ENCODE measurements at places on chromosomes 1 and 21.

DNA sequence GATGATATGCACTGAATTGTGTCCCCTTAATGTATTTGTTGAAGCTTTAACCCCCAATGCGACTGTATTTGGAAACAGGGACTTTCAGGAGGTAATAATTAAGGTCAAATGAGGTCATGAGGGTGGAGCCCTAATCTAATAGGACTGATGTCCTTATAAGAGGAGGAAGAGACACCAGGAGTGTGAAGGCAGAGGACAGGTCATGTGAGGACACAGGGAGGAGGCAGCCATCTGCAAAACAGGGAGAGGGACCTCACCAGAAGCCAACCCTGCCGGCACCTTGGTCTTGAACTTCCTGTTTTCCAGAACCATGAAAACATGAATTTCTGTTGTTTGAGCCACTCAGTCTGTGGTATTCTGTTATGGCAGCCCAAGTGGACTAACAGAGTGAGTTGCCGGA, 15.3 kb downstream of the SYF2 start:
- DNase-seq, result no peak

DNA sequence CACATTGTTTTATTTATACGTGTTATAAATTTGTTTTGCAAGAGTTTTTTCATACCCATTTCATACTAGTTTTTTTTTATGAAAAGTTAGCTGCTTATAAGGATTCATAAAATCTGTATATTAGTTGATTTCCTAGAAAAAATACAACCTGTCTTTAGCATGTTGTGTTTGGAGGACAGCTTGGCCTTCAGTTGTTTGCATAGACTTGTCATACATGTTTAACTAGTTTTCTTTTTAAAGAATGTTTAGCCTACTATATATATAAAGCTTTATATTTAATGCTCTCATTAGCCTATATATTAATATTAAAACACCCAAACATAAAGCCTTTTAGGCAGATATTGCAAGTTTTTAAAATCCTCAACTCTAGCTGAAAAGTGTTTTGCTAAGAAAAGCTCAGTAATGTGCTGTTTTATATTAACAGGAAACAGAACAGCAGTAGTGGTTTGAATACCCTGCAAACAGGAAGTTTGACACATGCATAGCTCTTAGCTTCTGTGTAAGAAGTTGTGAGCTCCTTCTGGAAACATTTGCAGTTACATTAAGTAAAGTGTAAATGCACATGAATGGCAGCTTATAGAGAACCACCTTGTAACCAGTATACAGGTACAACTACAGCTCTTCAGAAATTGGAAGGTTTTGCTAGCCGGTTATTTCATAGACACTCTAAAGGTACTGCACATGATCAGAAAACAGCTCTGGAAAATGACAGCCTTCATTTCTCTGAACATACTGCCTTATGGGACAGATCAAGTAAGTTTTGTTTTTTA, at the start of gene PRKACB:
TSS of gene PRKACB (plus strand) at position 476 of the 770 bp plus-strand sequence. CDS start at position 567, 91 bp downstream.
- peak; percentile 79 for DNase-seq

DNA sequence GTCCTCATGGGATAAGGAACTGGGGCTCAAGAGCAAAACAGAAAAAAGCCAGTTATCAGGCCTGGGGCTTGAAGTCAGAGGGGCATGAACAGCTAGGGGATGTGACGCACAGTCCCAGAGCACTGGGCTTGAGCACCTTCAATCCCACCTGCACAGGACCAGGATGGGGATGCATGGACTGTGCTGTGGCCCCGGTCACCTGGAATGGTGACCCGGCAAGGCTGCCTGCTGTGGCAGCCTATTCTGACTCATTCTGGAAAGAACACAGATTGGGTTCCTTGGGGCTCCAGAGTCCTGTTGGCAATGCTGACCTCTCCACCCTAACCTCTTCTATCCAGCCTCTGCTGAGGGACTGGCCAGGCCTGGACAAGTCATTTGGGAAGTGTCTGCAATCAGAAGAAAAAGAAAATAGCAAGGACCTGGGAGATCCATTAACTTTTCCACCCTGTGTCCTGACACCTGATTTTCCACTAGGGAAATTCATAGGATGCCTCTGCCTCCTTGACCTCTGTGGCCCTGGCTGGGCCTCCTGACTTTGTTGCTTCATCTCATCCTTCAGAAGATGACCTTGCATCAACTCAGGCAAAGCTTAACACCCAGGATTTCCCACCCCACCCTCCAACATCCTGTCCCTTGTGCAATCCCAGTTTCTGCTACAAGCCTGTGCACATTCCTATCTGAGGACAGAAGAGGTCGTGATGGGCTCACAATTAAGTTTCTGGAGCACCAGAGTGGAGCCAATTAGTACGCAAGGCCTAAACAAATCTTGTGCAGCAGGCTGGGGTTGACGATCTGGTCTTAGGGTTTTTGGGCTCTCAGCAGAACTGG, 17.9 kb upstream of the FMOD start:
- DNase-seq, result no peak

DNA sequence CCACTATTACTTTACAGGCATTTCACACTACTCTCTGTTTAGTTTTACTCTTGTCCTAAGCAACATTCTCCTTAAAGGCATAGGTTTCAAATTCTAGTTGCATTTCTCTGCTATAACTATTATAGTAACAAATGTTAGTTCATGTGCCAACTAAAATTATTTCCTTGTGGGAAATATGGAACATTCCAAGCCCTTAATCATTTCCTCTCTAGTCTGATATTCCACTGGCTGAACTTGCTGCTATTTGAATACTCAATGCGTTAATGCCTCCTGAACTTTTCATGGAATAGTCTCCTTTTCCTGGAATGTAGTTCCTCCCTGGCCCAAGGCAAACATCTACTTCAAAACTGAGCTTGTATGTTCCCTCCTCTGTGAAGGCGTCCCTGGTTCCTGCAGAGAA, 19.3 kb upstream of the TBX19 start:
- DNase-seq, result no peak

DNA sequence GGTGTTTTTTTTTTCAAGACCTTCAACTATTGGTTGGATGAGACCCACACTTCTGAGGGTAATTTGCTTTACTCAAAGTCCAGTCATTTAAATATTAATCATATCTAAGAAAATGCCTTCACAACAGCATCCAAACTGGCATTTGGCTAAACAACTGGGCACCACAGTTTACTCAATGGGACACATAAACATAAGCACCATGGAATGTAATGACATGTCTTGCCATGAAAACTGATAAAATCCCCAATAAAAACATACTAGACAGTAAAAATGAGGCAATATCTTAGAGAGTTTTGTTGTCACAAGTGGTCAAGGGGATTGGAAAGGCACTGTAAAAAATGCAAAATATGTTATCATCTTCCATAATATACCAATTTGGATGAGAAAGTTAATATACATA, 838.8 kb upstream of the ADAMTS5 start:
- DNase-seq, result no peak

GRCh38 chr21:38325731-38326420, 69.1 kb downstream of the KCNJ15 start:
- DNase-seq, result no peak

GRCh38 chr1:172019976-172020375, 178.7 kb downstream of the DNM3 start:
- no peak for DNase-seq

DNA sequence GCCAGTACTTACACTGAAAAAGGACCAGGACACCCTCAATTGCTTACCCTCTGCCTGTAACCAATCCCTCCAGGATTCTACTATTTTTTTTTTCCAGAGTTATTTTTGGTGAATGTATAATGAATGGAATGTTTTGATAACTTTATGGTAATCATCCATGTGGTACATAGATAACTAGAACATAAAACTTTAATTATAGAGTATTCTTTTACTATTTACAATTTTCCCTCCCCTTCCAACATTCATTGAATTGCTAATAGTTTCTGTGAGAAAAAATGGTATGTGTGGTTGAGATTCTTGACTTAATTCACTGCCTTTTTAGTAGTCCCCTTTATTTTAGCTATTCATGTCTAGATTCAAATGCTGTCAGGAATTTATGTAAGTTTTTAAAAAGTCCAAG, 164.6 kb downstream of the CYYR1 start:
- DNase-seq, result no peak

- DNase-seq, result no peak
These were observed 70.4 kb downstream of the PRPF38A start for GRCh38 chr1:52474807-52475206.

DNA sequence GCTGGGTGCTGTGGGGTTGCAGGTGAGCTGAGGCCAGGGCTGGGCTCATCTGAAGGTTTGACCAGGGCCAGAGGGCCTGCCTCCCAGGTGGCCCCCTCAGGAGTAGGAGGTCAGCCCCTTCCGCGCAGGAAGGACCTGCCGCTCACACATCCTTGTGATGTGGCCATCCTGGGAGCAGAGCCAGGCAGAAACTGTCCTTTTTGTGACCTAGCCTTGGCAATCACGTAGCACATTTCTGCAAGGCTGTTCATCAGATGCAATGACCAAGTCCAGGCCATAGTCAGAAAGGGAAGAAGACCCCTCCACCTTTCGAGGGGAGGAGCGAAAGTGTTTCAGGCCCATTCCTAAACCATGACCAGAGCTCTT, 55.5 kb upstream of the TRAPPC10 start:
- DNase-seq, result no peak

- no peak for DNase-seq
These were observed 60.6 kb upstream of the C1orf21 start for GRCh38 chr1:184326278-184326677.

- DNase-seq, result no peak
These were observed 41.3 kb upstream of the SLC19A2 start for GRCh38 chr1:169527001-169527400.

DNA sequence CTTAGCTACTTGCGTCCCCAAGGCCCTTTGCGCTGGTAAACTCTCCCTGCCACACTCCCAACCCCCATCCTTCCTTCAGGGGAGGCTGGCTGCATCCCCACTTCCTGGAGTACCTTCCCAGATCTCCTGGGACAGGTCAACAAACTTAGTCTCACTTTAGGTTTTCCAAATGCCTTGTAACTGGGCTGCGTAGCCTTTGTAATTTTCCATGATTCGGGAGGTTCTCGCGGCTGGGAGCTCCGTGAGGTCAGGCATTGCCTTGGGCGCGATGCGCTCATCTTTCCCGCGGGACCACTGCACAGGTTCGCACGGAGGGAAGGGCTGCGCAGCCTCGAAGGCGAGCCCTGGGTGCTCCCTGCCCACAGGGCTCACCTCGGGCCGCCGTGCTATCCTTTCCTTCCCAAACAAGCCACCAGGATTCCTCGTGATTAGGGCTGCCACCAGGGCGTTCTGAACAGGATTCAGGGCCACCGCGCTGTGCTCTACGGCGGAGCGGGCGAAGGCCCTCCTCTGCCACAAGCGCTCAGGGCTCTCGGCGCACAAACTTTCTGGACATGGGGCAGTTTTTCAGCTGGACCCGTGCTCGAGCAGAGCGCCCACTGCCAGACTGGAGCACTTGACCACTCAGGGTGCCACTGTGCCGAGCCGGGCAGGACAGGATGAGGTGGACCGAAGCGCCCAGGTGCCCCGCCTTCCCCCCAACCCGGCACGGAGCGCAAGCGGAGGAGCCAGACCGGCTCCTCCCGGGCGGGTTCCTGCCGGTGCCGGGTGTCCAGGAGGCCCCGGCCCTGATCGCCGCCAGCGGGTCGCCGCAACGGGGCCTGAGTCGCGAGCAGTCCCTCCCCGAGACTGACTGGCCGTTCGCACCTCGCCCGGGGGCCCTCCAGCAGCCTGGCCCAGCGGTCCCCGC, 1.1 kb downstream of the TMPRSS2 start:
- DNase-seq, result no peak

DNA sequence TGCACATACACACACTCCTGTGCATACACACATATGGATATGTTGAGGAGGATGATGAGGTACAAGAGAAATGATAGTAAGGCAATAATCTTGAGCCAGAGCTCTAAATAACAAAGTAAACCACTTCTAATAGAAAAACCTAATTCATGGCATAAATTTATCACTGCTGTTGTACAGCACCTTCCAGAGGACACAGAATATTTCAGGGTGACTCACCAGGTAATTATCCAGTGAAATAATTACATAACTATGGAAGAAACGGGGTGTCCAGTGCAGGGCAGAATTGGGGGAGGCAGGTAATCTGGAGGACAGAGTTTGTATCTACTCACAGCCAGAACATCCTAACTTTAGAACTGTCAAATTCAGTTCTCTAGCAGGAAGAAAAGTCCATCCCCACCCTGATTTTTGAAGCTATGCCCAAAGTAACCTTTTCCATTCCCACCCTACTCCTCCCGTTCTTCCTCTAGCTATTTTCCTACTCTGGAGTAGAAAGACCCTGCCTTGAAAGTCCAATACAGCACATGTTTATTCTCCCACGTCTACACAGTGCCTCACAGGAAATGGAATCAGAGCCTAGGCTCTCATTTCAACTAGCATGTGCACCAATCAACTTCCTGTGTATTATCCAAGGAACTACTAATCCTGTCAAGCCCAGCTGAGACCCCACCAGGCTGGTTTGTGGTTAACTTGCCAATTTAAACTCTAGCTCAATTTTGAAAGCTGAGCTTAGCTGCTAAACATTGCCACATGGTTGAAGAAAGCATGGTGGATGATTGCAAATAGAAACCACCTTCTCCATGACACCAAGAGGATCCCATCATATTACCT, 96.6 kb downstream of the PTPN14 start:
- DNase-seq, result no peak

DNA sequence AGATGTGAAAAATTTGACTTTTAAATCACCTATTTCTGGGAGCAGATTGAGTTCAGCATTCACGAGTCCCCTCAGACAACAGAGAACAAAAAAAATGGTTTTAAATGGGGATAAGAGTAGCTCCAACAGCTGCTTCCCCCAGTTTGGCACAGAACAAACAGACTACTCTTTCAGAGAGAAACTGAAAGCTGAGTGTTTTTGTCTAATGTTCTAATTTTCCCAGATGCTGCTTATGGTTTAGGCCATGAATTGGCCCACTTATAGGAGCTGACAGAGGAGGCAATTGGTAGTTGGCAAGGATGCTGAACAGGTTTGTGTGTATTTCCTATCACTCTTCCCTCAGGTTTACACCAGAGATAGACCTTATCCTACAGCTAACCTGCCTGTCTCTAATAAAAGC, 1637.4 kb upstream of the PRMT6 start:
- DNase-seq, result no peak

DNA sequence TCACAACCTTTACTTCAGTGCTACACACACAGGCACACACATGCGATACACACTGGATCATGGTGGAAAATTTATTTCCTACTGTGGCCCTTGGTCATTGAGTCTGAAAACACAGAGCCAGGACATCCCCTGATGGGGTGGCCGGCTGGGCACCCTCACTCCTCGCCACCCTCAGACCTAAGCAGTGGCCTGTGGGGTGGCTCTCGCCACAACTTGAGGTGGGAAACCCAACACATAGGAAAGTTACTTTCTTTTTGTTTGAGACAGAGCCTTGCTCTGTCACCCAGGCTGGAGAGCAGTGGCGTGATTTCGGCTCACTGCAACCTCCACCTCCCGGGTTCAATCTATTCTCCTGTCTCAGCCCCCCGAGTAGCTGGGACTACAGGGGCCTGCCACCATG, 19.4 kb downstream of the CRYAA start:
- DNase-seq, result no peak

GRCh38 chr1:1677718-1678580, 14.6 kb downstream of the SLC35E2B start:
- peak; percentile 41 for DNase-seq

DNA sequence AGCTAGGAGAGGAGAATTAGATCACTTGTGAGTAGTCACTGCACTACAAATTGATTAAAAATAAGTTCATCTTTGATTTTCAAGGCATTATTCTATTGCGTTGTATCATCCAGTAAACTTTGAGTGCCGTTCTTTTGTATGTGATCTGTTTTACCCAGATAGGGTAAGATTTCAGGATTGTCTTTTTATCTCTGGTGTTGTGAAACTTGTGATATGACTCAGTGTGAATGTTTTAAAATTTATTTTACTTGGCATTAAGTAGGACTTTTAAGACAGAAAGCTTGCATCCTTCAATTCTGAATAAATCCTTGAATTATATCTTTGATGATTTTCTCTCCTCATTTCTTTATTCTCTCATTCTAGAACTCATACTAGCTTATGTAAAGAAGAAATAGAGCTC, 93.3 kb upstream of the ADAMTS5 start:
- DNase-seq, result no peak

All from activated CD4-positive, alpha-beta T cell treated with anti-CD3 and anti-CD28 coated beads, Interleukin-10, Interleukin-2, amounts not matched to agents 100 ng/mL and 50 ng/mL, durations not matched to agents 16 hours and 8 hours (primary cell).